ENCODE measurements at places on chromosomes 6 and 20.
A peak's percentile ranks its signal among the peaks of the same experiment; 100 is the strongest.

DNA sequence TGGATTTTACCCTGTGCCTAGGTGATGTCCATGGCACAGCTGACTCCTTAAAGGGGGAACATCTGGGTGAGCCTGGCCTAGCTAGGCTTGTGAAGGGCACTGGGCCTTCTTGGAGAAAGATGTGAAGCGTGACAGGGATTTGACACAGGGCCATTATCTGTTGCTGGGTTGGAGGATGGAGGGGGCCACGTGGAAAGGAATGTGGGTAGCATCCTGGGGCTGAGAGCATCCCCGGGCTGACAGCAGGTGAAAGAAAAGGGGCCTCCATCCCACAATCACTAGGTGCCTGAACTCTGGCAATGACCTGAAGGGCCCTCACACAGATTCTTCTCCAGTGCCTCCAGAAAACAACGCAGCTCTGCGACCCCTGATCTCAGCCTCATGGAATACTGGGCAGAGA is 124.7 kb downstream of the DTNBP1 start:
- DNase-seq = no peak

GRCh38 chr6:124888581-124889371 is 73.5 kb upstream of the RNF217 start:
- DNase-seq = no peak

DNA sequence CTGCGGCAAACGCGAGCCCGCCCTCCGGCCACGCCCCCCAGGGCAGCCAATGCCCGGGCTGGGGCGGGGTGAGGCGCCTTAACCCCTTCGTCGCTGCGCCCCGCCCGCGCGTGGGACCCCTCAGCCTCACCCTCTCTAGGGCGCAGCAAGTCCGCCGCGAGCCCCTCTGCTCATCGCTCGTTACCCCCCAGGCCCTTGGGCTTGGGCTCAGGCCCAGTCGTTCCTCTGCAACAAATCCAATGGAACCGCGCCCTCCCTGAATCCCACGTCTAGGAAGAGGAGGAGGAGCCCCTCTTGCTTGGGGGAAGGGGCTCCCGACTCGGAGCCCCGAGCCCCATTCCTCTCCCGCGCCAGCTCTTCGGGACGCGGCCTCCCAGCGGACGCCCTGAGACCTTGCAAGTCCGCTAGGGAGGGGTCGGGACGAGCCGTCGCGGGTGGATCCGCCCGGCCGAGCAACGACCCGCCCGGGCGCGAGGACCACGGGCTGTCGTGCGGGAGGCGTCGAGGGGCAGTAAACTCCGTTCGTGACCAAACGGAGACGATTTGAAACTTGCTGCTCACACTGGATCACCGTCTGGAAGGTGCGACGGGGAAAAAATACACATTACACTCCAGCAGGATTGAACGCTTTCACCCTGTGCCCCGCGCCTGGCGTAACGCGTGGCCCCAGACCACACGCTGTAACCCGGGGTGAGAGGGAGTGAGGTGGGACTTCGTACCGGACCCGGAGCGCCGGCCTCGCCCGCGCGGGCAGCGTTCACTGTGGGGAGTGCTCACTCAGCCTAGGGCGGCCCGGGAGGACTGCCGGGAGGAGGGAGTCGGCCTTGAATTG is 477 bp upstream of the LZTS3 start:
- DNase-seq = peak; percentile 99

DNA sequence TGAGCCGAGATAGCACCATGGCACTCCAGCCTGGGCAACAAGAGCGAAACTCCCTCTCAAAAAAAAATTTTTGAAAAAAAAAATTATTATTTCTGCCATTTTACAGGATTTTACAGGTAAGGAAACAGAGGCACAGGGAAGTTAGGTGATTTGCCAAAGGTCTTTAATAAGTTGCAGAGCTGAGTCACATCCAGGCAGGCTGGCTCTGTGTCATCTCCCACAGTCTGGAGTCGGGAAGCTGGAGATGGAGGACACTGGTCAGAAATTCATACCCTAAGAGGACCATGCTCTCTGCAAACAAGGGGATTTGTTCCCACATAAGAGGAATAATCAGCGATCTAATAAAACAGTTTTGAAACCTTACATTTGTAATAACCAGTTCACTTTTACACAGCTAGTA is 24.1 kb downstream of the HECA start:
- DNase-seq = peak; percentile 21

DNA sequence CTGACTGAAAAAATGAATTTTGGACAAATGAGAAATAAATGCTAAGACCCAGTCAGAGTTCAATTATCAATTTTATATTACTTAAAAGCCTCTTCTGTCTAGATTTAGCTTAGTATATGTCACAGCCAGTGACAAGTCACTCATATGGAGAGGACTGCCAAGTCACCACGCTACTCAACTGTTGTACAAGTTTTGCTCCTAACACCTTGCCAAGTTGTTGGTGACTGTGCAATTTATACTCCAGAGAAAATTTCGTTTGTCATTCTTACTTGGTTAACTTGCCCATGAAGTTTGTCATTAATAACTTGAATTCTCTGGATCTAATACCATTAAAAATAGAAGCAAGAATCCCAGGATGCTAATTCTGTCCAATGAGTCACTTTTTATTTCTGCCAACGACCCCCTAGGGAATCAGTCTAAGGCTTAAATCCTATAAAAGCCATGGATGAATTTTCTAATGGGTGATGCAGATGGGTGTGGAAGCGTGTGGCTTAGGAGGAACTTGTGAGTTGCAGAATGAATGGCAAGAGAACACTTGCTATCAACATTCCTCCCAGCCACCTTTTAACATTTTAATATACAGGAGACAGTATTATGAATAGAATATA is 30.4 kb upstream of the FBXO30 start:
- no peak for DNase-seq

DNA sequence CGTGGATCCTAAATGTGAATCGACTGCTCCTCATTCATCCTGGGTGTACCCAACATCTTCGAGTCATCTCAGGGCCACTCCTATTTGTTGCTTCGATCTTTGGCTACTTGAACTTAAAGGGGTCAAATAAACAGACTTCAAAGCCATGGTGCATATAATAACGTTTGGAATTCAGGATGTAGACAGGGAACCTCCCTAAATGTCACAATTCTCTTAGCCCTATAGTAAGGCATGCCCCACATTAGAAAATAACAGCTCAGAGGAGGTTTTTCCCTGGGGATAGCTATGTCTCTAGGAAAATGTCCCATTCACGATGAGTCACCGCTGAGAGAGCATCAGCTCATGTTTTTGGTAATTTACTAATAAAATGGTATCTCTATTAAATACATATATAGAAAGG is 54.8 kb upstream of the BMP6 start:
- DNase-seq = peak; percentile 61

DNA sequence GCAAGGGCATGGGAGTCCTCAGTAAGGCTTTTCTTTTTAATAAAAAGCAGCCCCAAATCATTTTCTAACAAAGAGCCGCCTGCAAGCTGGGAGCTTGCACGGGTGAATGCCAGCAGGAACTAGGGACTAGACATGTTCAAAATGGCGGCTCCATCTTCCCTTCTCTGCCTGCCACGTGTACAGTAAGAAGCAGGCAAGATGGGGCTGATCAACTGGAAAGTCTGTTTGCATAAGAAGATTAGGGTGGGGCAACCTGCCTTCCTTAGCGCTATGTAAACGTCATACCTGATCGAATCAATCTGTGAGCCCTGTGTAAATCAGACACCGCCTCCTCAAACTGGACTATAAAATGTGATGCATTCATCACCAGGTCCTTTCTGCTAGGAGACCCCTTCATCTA is 299.4 kb upstream of the SOX4 start:
- DNase-seq = no peak

- no peak for DNase-seq
These were observed 4.0 kb upstream of the CNKSR3 start for GRCh38 chr6:154514481-154514880.

GRCh38 chr6:13915561-13916229 is 9.1 kb upstream of the RNF182 start:
- no peak for DNase-seq

GRCh38 chr6:149846321-149846720 is 17.8 kb downstream of the LRP11 start:
- peak; percentile 56 for DNase-seq

DNA sequence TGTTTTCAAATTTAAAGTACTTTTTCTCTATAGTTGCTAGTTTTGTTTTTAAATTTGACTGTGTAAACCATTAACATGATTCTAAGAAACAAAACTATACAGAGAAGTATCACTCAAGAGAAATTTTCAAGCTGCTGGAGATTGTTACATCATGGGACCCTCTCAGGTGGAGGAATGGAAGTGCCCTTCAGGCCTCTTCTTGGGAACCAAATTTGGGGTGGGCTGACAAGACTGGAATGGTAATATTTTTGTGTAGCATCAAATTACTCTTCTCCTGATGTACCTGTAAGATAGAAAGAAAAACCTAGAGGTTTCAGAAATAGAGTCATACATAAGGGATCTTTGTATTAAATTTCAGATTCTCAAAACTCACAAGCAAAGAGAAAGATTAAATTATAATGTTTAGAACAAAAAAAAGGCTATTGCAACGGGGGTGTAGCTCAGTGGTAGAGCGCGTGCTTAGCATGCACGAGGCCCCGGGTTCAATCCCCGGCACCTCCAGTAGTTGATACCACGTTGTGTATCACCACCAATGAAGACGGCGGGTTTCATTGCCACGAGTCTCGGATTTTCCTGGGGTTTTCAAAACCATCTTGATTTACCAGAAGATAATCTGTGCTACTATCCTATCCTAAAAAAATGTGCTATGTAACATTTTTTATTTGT is 193.7 kb downstream of the GPX5 start:
- DNase-seq = no peak

DNA sequence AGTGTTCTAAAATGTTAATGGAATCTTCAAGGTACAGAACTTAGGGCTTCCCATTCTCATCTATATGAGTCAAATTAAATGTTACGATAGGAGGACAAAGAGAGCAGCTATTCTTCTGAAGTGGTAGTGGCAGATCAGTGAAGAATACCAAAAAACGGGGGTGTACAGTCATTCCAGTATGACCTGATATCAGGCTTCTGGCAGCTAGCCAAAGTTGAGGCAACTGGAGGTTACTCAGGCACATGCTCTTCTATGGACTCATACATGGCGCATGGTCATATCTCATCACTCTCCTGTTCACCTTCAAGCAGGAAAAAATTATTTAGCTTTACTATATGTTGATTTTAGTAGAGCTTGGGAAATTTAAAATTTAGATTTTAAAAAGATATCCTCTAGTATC is 1608.8 kb downstream of the GRIK2 start:
- no peak for DNase-seq

DNA sequence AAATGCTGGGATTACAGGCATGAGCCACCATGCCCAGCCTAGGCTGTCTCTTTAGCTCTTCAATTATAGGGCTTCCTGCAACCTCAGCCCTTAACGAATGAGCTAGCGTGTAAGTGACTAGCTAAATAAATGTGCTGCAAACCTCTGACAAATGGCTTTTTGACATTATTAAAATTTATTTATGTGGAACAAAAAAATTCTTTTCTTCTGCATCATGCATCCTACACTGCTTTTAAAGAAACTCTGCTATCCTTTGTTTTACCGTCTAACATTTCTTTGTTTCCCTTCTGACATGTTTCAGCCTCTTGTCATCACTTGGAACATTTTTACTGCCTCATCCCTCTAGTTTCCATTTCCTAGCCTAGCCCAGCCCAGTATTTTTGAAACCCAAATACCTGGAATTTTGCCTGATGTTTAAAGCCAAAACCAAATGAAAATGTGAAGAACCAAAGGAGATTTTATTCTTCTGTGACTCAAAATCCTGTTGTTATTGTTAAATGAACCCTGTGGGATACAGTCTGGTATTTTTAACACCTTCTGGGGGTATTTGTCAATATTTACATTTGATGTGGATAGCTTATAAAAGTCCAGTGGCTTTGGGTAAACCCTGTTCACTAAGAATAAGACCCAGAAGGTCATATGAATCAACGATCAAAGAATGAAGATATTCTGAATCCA is 9.5 kb downstream of the NT5E start:
- peak; percentile 64 for DNase-seq

DNA sequence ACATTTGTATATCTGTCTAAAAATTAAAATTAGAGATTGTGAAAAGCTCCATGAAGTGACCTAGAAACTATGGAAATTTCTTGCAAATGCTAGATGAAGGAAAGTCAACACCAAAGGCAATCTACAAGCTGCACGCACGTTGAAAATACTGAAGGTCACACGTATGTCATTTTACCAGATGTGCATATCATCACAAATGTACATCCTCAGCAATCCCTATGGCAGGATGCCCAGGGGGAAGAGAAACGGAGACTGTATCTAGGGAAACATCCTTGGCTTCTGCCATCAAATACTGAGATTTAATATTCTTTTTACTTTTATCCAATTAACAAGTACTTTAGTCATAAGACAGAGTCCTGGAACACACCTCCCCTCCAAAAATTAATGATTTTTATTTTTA is 672.0 kb downstream of the RNF144B start:
- no peak for DNase-seq

DNA sequence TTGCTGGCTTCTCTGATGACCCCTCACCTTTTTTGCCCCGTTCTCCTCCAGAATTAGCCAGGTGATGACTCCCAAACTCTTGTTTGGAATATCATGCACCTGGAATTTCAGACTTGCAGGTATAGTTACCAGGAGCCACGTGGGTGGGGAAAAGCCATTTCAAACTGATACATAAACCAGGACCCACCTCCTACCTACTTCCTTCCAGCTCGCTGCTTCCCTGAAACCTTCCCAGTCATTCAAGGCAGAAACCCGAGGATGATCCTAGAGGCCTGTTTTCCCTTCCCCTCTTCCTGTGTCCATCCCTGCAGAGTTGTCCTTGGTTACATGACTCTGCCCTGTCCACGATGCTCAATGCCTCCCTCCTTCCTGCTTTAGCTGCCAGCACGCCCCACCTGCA is 101.9 kb downstream of the MTHFD1L start:
- DNase-seq = no peak

DNA sequence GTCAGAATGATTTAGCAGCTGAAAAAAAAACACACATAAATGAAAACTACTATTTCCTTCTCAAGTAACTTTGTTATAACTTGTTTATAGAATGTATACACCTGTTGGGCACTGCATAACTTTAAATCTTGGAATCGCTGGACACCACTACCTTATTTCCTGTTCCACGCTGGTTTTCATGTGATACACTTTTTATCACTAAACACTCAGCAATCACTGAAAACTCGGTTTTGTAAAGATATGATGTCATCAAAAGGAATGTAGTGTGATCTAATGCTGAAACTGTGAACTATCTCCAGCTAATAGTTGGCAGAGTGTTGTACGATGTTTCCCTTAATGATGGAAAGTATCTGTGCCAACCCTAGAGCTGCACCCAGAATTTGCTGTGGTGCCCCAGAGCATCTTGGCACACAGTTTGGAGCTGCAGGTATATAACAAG is 127.9 kb downstream of the BACH2 start:
- peak; percentile 41 for DNase-seq

DNA sequence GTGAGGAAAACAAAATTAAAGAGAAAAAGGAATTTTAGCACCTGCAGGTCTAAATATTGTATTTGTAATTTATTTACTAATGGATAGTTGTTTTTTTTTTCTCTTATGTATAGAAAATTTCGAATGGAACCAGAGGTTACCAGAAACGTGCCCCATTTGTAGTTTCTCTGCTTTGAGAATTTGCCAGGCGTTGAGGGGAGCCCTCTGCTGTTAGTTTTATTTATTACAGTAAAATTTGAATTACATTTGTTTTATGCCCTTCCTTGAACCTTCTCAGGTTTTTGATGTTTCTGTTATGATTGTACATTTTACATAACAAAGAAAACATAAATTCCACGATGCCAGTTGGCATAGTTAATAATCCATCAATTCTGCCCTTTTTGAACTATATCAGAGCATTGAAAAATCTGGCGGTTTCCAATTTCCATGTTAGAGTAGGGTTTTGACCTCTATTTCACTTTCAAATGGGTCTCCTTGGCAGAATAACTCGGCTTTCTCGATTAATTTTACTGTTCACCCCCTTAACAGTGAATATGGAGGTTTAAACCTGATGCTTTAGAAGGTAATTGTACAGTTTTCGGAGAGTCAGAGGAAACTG is 35.1 kb upstream of the RFPL4B start:
- peak; percentile 58 for DNase-seq
